Astrocyte (in vitro differentiated cells and primary cell): ENCODE measurements at places on chromosomes 7 and 10. TPM values are rescaled to one million over a fixed set of nuclear protein-coding genes. Genes with fewer than 3 reads are reported as not detected.

DNA sequence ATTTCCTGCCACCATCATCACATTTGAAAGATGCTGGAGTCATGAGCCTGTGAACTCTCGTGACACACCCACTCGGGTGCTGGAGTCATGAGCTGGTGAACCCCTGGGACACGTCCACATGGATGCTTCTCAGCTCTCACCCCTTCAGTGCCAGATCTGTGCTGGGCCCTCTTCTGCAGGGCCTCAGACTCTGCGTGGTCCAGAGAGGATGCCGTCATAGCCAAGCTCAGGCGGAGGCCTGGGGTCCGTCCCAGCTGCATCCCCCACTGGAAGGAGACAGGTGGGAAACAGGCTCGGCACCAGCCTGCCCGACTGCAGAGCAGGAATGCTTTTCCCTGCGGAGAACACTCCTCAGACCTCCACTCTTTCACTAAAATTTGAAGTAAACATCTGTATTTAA, 156.5 kb upstream of the PPP2R2D start:
- H3K27ac ChIP-seq = no peak overlapping the region
- H3K36me3 ChIP-seq = no peaks in the 10 kb centered on the region
- no peaks in the 10 kb centered on the region for H3K4me1 ChIP-seq
- no peaks in the 10 kb centered on the region for H3K27me3 ChIP-seq
- no peak overlapping the region for H3K4me3 ChIP-seq
- no peak for DNase-seq

DNA sequence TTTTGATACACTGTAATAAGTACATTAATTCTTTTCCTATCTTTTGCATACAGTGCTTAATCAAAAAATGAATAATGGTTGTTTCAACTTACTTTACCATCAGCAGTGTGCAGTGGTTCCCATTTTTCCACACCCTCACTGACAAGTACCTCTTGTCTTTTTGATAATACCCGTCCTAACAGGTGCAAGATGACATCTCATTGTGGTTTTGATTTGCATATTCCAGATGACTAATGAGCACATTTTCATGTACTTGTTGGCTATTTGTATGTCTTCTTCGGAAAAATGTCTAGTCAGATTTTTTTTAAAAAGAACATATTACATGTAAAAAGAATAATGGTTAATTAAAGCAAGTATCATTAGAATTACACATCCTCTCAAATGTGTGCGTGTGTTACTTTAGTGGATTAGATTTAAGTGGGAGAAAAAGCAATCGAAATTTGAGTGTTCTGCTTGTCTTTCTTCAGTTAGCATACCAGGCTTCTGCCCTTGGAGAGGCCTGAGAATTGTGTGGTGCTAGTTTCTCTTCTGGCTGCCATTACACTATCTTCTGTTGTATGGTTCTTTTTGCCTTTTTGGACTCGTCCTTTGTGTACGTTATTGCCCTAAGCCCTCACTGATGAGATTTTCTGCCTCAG, 291.2 kb downstream of the AUTS2 start:
- no peaks in the 10 kb centered on the region for H3K27me3 ChIP-seq
- no peak overlapping the region for H3K27ac ChIP-seq
- no peak for DNase-seq
- H3K36me3 ChIP-seq = no peaks in the 10 kb centered on the region
- H3K4me1 ChIP-seq = no peaks in the 10 kb centered on the region
- no peak overlapping the region for H3K4me3 ChIP-seq

DNA sequence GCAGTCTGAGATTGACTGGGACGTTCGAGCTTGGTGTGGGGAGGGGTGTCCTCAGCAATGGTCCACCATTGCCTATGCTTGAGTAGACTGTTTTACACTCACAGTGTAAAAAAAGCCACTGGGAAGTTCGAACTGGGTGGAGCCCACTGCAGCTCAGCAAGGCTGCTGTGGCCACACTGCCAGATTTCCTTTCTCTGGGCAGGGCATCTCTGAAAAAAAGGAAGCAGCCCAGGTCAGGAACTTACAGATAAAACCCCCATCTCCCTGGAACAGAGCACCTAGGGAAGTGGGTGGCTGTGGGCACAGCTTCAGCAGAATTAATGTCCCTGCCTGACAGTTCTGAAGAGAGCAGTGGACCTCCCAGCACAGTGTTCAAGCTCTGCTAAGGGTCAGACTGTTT, 80.3 kb downstream of the BICC1 start:
- peaks cover 4% of the 10 kb centered on the region for H3K36me3 ChIP-seq
- H3K27ac ChIP-seq = no peak overlapping the region
- H3K4me1 ChIP-seq = peaks cover 19% of the 10 kb centered on the region

Gene HABP2
- not detected in 2 replicates for total RNA-seq

DNA sequence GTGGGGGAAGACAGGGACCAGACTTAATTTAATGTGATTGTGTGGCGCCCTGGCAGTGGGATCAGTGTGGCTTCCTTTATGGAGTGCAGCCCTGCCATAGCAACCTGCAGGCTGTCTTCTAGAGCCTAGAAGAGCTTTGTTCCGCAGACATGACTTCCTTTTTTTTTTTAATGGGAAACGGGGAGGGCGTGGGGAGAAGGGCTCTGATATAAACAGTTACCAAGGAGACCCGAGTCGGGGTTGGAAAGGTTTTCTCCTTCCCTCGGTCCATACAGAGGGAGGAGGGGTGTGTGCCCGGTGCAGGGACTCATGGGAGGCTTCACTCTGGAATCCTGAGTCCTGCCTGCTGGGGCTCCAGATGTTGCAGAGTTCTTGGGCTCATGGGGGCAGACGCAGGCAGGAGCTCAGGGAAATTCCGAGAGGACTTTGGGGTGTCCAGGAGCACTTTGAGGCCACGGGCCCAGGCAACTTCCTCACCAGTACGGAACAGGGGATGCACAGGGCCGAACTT, 26.9 kb downstream of the TMEM120A start:
- no peak overlapping the region for H3K27ac ChIP-seq
- H3K4me3 ChIP-seq = no peak overlapping the region
- H3K36me3 ChIP-seq = no peaks in the 10 kb centered on the region
- H3K27me3 ChIP-seq = no peaks in the 10 kb centered on the region

GRCh38 chr10:61795551-61795950, 105.9 kb upstream of the ARID5B start:
- DNase-seq = no peak
- no peaks in the 10 kb centered on the region for H3K36me3 ChIP-seq

DNA sequence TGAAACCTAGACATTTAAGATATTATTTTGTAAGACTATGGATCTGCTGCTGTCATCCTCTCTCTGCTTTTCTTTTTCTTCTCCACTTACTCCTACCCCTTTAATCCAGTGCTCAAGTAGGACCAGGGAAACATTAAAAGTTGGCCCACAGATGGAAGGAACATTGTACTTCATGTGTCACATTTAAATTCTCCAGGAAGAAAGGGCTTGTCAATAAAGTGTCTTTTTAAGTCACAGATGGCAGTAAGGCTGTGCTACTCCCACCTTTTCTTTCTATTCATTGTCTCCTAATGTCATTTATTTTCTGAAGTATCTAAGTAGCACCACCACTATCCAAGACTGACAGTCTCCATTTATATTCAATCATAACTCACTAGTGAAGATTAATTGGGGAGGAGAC, 737.7 kb upstream of the C7orf33 start:
- no peak overlapping the region for H3K27ac ChIP-seq
- no peaks in the 10 kb centered on the region for H3K27me3 ChIP-seq
- no peaks in the 10 kb centered on the region for H3K4me1 ChIP-seq

GRCh38 chr10:102628451-102628911, 15.8 kb upstream of the TRIM8 start:
- H3K4me1 ChIP-seq = peaks cover 61% of the 10 kb centered on the region
- no peak for DNase-seq
- no peaks in the 10 kb centered on the region for H3K36me3 ChIP-seq
- H3K27me3 ChIP-seq = no peaks in the 10 kb centered on the region
- peak overlapping the region; percentile 96 for H3K27ac ChIP-seq

- peak; percentile 59 for DNase-seq
- H3K27me3 ChIP-seq = no peaks in the 10 kb centered on the region
- peak overlapping the region; percentile 68 for H3K27ac ChIP-seq
- no peak overlapping the region for H3K4me3 ChIP-seq
Measured at GRCh38 chr7:79282070-79282694, 171.3 kb downstream of the MAGI2 start.
